Activated naive CD4-positive, alpha-beta T cell treated with anti-CD3 and anti-CD28 coated beads for 36 hours (primary cell): ENCODE measurements at places on chromosomes 2 and 18. TPM values are rescaled to one million over a fixed set of nuclear protein-coding genes. Genes with fewer than 3 reads are reported as not detected.

HRH4 gene
- total RNA-seq, result not detected

HOXD13 gene
- not detected for total RNA-seq

SOX11 gene
- not detected for total RNA-seq

NEU2 gene
- total RNA-seq, result not detected

KANSL1L gene
- total RNA-seq, result 4.4 TPM

CAD gene
- total RNA-seq, result 109 TPM

- peaks cover 17% of the 10 kb centered on the region for H3K4me1 ChIP-seq
- H3K4me3 ChIP-seq, result no peak overlapping the region
- no peaks in the 10 kb centered on the region for H3K27me3 ChIP-seq
- no peak for DNase-seq
- H3K27ac ChIP-seq, result no peak overlapping the region
These were observed 6.2 kb downstream of the GGCX start for GRCh38 chr2:85554980-85555612.

DNA sequence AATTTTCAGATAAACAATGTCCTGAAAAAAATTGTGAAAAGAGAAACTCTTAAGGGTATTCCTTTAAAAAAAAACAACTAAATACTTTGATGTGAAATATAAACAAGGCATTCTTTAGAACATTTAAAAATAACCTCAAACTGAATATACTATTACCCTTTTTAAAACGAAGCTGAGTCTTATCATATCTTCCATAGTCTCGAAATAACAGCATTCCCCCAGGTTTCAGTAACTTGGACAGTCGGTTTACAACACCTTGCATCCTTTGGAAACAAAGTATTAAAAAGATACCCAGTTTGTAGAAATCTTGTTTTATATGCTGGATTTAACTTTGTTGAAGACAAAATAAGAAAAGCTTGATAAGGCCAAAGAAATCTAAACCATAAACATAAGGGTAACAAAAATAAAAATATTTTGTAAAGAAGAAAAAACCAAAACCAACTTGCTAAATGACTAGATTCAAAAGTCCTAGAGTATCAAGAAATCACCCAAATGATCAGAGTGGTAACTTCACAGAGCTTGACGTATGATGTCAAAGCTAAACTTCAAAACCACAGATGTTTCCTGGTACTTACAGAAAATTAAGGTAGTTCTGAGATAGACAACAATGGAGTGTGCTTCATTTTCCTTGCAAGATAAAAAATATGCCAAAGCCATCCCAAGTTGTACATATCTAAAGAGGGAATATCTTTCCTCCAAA is 107.8 kb downstream of the METTL8 start:
- peaks cover 38% of the 10 kb centered on the region for H3K36me3 ChIP-seq
- no peak for DNase-seq
- no peaks in the 10 kb centered on the region for H3K27me3 ChIP-seq
- H3K27ac ChIP-seq, result peak overlapping the region; percentile 32
- H3K4me1 ChIP-seq, result peaks cover 41% of the 10 kb centered on the region

DNA sequence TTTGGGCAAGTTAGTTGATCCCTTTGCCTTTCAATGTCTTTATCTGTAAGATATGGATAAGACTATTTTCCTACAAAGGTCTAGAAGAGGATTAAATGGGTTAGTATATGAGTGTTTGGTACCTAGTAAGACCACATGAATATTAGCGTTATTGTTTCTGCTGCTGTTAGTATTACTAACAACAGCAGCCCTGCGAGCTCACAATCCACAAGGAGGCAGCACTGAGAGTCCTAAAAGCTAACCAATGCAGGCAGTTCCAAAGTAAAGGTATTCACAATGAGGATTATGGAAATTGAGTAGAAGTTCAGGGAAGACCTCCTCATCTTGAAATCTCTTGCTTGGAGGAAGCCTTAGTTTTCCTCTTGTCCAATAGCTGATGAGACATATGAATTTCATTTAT is 248.9 kb downstream of the TDRD15 start:
- no peaks in the 10 kb centered on the region for H3K4me1 ChIP-seq
- no peak overlapping the region for H3K27ac ChIP-seq
- no peak overlapping the region for H3K4me3 ChIP-seq
- no peaks in the 10 kb centered on the region for H3K27me3 ChIP-seq

DNA sequence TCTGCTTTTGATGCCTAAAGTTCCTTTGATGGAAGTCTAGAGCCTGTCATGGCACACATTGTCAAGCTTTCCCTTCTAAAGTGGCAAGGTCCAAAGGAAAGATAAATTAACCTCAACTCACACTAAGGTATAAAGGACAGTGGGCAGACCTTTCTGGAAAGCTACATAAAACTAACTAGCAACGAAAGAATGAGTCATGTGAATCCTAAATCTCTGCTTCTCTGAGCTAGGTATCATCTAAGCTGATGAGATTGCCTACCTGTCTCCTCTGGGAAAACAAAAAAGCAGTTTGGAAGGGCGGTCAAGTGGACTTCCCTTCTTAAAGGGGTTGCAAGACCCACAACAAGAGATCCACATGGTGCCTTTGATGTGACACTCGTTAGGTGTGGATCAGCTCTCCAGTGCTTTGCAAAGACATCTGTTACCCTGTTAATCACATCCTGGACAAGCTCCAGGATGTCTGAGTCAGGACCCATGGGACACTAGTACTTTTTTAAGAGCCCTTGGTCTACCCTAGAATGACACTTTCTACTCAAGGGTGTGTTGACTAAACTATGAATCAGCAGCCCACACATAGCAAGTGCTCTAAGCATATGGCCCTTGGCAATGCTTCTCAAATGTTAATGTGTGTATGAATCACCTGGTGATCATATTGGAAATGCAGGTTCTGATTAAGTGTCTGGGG is 173.5 kb downstream of the ALK start:
- DNase-seq, result peak; percentile 9
- peaks cover 7% of the 10 kb centered on the region for H3K27me3 ChIP-seq
- no peaks in the 10 kb centered on the region for H3K36me3 ChIP-seq
- H3K4me3 ChIP-seq, result no peak overlapping the region
- no peaks in the 10 kb centered on the region for H3K4me1 ChIP-seq
- H3K27ac ChIP-seq, result no peak overlapping the region

GRCh38 chr18:39772155-39772919 is 2182.7 kb upstream of the PIK3C3 start:
- DNase-seq, result no peak
- no peaks in the 10 kb centered on the region for H3K27me3 ChIP-seq
- no peaks in the 10 kb centered on the region for H3K4me1 ChIP-seq
- H3K4me3 ChIP-seq, result no peak overlapping the region

DNA sequence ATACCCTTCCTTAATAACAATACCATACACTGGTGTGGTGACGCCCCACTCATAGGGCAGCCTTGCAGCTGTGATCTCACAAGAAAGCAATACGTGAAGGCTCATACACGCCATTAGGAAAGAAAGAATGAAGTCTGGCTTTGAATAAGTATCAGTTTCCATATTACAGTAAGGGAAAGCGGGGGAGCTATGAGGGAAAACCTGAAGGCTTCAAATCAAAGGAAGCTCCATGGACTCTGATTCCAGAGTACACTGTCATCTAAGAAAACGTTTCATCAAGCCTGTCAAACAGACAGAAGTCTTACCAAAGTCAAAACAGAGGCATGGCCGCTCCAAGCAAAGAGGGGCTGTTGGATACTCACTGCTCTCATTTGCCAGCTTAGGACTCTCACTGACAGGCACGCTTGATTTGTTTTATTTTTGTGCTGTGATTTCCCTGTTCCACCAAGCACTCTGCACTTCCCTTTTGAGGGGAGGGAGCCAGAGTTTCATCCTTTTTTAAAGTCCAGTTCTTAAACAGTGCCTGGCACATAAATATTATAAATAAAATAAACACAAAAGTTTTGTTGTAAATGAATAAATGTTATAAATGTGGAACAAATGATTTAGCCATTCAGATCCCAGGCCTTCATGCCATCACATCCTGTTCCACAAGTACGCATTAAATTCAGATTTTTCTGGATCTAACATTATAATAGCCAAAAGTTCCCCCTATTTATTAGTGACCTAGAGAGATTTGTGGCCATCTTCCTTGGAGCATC is 221.2 kb downstream of the PIEZO2 start:
- no peak overlapping the region for H3K27ac ChIP-seq
- H3K27me3 ChIP-seq, result no peaks in the 10 kb centered on the region
- no peak overlapping the region for H3K4me3 ChIP-seq
- no peaks in the 10 kb centered on the region for H3K4me1 ChIP-seq
- no peak for DNase-seq

GRCh38 chr2:64192125-64192479 is 47.9 kb upstream of the PELI1 start:
- no peaks in the 10 kb centered on the region for H3K36me3 ChIP-seq
- H3K27ac ChIP-seq, result no peak overlapping the region
- no peaks in the 10 kb centered on the region for H3K27me3 ChIP-seq
- H3K4me1 ChIP-seq, result peaks cover 30% of the 10 kb centered on the region

DNA sequence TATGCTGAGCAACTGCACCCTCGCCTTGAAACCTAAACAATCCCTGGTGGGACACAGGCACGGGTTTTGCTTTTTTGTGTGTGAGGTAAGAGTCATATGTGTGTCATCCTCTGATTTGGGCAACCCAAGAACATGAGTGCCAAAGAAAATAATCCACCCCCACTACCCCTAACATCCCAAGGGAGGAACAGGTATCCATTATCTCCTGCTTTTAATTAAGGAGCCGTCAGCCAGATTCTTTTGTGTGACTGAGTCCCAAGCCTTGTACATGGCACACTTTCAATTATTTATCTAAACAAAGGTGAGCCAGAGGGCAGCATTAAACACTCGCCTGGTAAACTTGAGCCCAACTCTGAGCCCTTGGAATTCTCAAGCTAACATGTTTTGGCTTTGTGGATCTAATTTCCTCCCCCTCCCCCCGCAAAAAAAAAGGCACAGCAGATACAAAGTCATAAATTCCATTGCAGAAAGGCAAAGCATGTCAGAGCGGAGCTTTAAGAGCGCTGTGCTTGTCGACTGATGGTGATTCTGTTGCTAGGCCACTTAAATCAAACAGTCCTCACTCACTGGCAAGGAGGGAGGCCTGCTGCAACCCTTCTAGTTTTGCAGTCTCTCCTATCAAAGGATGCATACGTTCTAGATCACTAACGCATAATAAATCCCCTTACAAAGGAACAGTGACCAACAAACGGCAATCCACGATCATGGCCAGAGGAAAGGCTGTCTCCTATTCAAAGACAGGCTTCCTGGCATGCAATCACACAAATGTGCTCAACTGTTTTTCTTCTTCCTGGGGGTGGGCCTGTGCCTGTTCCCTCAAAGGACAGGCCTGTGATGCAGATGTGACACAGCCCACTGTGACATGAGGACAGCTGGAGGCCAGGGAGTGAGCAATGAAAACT is 143.5 kb upstream of the LMAN1 start:
- no peak overlapping the region for H3K27ac ChIP-seq
- H3K4me3 ChIP-seq, result no peak overlapping the region

- no peak for DNase-seq
- H3K4me1 ChIP-seq, result no peaks in the 10 kb centered on the region
- no peaks in the 10 kb centered on the region for H3K36me3 ChIP-seq
- no peak overlapping the region for H3K4me3 ChIP-seq
These were observed 230.4 kb downstream of the SP3 start for GRCh38 chr2:173734797-173735196.

- peaks cover 2% of the 10 kb centered on the region for H3K27me3 ChIP-seq
- peaks cover 3% of the 10 kb centered on the region for H3K4me1 ChIP-seq
- no peak for DNase-seq
- H3K4me3 ChIP-seq, result no peak overlapping the region
- no peak overlapping the region for H3K27ac ChIP-seq
- no peaks in the 10 kb centered on the region for H3K36me3 ChIP-seq
These were observed 138.6 kb upstream of the CDCA7 start for GRCh38 chr2:173216051-173216450.
